Vagina (tissue), 2 donors: ENCODE measurements at places on chromosomes 12 and 14.

DNA sequence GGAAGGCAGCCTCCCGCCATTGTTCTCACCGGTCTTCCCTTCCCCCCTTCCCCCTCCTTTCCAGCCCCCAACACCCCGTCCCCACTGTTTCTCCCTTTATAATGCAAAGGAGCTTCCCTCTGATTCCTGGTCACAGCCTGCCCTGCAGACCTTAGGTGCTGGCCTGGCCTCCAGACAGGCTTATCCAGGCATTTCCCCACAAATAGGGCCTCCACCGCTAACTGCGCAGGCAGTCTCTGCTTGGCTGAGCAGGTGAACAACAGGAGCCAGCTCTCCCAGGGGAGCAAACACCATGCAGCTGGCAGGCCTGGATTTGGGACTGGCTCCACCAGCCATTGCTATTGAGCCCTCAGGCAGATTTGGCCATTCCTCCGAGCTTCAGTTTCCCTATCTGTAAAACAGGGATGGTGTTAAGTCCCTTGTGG, 46.0 kb downstream of the SMIM41 start:
- no peak for DNase-seq

- DNase-seq, result no peak
Observed at GRCh38 chr12:15356951-15357364, 34.6 kb downstream of the PTPRO start.

GRCh38 chr12:96212456-96213375, 18.5 kb downstream of the ELK3 start:
- no peak for DNase-seq

DNA sequence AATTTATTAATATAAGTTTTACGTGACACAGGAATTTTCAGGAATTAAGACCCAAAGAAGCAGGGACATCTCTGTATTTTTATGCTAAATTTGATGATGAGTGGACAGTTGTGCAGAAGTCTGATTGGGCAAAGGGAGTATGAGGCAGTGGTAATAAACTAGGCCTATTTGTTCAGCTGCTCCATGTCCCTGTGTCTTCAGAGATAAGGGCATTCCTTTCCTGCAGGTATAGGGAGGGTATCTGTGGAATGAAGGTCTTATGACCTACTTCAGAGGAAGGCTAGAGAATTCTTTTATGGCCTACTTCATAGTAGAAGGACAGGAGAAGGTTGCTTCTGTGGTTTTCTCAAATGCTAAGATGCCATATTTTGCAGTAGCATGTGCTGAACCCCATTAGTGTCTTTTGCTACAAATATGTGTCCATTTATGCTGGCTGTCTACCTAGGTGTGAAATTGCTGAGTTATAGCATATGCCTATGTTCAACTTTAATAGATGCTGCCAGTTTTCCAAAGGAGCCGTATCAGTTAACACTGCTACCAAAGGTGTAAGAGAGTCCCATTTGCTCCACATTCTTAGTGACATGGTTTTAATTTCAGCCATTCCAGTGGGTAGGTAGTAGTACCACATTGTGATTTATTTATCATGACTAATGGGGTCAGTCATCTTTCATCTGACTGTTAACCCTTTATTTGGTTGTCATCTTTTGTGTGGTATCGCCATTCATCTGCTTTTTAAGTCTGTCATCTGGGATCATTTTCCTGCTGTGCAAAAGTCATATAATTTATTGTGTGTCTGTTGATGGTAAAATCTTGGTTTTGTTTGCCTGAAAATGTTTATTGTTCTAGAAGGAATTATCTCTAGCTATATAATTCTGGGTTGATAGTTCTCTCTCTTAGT, 410.7 kb upstream of the RGS6 start:
- no peak for DNase-seq

- DNase-seq, result no peak
Observed at GRCh38 chr14:74309125-74310022, 6.6 kb upstream of the ABCD4 start.

- DNase-seq, result no peak
Observed at GRCh38 chr12:73547421-73547820, 990.2 kb upstream of the ATXN7L3B start.

GRCh38 chr14:67141146-67141900, 47.9 kb upstream of the GARIN2 start:
- no peak for DNase-seq

- DNase-seq, result no peak
Observed at GRCh38 chr14:85453401-85454225, 76.3 kb upstream of the FLRT2 start.

GRCh38 chr14:50804181-50804721, 26.7 kb downstream of the NIN start:
- DNase-seq, result no peak

DNA sequence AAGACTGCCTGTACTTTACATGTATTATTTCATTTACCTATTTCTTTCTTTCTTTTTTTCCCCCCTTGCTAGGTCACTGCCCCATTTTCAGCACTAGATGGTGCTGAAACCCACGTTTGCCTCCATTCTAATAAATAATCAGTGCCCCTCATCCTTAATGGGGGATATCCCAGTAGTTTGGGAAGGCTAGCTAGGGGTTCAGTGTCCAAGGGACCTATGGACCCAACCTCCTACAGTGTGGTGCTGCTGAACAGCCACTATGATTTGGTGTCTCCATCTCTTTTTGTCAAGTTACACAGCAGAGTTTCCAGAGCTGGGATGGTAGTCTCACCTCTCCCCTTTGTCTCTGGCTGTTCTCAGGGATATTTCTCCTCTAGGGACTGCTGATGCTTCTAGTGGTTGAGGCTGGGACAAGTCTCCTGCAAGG, 6.5 kb upstream of the HCFC2 start:
- DNase-seq, result no peak

- DNase-seq, result no peak
Observed at GRCh38 chr12:12214635-12215131, 52.2 kb downstream of the LRP6 start.

DNA sequence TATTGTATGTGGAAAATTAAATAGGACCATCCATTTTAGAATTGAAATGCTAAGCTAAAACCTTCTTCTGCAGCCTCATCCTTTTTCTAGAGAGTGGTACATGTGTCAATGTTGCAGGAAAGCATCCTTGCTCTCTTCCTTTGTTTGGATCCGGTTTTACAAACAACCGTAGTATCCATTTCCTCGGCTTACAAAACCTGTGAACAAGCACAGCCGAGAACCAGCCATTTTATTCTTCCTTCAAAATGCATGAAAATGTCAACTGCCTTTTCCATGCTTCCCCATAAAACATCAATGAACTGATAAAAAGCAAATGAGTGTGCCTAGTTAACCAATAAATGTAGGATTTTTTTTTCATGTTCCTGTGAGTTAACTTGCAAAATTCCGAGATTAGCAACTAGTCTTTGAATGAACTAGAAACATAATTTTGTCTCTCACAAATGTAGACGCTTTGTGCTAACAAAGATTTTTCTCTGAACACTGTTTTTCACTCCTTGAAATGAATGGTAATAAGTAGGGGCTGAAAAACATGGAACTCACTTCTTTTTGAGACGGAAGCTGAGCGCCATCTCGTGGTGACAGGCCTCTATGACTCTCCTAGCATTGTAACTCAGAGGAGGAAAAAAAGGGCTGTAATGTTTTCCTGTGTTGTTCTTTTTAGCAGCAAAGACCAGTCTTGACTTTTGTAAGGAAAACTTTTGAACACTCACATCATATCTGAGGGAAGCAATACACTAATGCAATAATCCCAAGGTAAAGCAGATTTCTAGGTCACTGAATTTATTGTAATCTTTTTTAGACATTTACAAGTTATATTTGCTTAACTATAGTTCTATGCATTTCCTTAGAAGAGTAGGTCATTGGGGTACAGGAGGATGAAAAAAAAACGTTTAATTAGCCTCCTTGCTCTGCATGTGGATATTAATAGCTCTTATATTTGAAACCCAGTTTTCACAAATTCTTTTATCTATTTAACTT, 157.4 kb upstream of the FOXG1 start:
- no peak for DNase-seq

DNA sequence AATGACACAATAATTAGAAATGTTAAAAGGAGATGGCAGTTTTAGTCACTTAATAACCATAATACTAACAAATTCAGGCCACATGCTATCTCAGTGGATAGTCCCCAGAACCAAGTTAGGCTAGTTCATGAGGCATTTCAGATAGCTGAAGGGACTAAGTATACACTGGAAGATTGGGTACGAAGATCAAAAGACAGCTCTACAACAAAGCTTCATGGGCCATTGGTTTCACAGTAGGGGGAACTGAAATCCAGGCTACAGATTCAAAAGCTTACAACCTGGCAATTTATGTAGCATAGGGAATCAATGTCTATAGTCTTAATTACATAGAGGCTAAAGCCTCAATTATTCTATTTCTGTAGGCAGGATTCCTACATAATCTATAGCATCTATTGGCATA, 343.0 kb downstream of the RGS6 start:
- no peak for DNase-seq

GRCh38 chr12:97061171-97061570, 154.1 kb downstream of the NEDD1 start:
- DNase-seq, result no peak

DNA sequence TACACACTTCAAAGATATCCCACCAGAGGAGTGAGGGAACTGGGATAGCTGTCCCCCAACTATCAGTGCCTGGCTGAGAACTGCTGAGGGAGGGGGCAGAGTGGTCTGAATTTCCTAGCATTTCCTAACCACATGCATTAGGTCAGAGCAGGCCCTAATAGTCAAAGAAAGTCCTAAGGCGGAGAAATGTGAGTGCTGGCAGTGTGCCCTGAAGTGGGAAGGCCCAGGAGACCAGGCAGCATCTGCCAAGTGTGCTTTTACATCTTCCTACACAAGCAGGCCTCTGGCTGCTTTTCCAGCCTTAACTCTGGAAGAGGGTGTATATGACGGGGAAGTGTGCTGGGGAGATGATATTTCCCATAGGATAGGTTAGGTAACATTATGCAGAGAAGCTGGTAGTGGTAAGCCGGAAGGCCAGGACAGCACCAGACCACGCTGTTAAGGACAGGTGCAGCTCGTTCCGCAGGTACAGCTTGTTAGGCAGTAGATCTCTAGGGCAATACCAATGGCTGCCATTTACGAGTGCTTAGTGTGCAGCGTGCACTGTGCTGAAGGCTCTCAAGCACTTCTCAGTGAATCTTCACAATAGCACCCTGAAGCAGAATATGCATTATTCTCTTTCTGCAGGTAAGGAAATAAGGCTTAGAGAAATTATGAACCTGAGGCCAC, 9.1 kb upstream of the CCDC198 start:
- DNase-seq, result no peak

DNA sequence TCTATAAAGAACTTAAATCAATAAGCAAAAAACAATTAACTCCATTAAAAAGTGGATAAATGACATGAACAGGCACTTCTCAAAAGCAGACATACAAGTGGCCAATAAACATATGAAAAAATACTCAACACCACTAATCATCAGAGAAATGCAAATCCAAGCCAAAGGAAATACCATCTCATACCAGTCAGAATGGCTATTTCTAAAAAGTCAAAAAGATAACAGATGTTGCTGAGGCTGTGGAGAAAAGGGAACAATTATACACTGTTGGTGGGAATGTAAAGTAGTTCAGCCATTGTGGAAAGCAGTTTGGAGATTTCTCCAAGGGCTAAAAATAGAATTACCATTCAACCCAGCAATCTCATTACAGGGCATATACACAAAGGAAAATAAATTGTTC, 234.5 kb upstream of the PLXNC1 start:
- no peak for DNase-seq

DNA sequence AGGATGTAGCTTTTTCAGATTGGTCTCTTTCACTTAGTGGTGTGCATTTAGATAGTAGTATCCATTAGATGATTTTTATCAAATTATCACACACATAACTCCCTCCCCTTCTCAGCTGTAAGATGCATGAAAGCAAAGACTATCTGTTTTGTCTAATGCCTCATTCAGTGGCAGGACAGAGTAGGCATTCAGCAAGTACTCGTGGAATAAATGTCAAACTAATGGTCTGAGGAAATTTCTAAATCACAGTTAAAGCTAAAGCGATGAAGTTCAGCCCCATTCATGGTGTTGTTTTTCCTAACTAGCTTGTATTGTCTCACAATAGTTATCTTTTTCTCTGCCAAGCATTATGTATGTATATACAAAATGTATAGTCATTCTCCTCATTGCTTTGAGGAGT, 16.1 kb downstream of the CCNK start:
- no peak for DNase-seq

DNA sequence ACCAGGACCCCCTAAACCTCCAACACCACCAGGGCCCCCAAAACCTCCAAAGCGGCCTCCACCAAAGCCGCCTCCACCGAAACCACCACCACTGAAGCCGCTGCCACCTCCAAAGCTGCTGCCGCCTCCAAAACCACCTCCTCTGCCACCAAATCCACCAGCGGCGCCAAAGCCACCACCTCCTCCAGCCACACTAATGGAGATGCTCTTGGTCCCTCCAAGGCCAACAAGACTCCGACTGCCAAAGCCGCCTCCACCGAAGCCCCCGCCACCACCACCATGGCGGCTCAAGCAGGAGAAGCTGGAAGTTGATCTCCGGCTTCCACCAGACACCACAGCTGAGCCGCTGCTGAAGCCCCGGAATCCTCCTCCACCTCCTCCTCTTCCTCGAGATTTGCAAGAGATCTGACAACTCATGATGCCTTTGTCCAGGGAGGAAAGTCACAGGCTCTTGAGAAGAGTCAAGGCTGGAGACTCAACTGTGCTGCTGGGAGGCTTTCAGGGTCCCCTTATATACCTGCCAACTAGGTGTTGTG, at the start of gene KRT2:
Gene KRT2, minus strand, starts transcription at position 486 of the 536 bp plus-strand sequence. Its CDS starts 69 bp downstream, at position 417.
- DNase-seq, result no peak

GRCh38 chr12:130334937-130335336, 2.8 kb upstream of the PIWIL1 start:
- no peak for DNase-seq

DNA sequence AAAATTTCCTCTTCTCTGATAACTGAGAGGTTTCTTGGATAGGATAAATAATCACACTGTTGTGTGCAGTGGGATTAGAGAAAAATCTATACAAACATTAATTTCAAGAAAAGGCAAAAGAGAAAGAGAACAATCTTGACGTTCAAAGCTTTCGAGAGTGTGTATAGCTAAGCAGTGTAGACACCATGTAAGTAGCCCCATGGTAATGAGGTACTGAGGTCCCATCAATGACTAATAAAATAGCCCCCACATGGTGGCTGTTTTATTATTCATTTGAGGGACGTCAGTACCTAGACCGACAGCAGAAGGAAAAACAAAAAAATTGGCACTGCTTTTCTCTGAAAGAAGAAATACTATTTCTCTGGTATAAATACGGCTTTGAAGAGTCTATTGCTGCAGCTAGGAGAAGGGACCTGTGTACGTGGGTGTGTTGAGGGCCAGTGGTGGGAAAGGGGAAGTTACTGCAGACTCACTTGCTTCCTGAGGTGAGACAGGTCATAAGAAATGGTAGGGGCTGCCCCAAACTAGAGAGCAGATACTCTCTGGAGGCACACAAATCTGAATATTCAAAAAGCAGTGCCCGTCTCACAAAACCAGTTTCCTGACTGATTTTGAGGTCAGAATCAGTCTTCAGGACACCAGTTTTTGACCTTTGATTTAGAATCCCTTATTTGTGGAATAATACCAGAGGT, 339.8 kb downstream of the EMP1 start:
- DNase-seq, result no peak

- no peak for DNase-seq
Observed at GRCh38 chr12:131572626-131573025, 138.3 kb upstream of the SFSWAP start.
